Fibroblast of lung (primary cell): ENCODE measurements at places on chromosomes 2 and 18. TPM values are rescaled to one million over a fixed set of nuclear protein-coding genes. Genes with fewer than 3 reads are reported as not detected.
A peak's percentile ranks its signal among the peaks of the same experiment; 100 is the strongest.

MBP gene
- total RNA-seq: 3.6 and 7.2 TPM in 2 replicates

- DNase-seq: no peak
These were observed 53.2 kb upstream of the SH3BP4 start for GRCh38 chr2:234898534-234899053.

LHCGR gene
- total RNA-seq: not detected in 2 replicates

- DNase-seq: no peak
These were observed 4.7 kb downstream of the UGT1A1 start for GRCh38 chr2:233764761-233765160.

DNA sequence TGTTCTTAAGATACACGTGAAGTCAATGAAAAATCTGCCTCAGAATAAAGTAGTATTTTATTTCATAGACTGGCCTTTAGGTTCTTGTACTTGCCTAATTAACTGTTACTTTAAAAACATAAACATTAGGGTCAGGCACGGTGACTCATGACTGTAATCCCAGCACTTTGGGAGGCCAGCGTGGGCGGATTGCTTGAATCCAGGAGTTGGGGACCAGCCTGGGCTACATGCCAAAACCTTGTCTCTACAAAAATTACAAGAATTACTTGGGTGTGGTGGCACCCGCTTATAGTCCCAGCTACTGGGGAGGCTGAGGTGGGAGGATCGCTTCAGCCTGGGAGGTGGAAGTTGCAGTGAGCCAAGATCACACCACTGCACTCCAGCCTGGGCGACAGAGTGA, 16.0 kb upstream of the SNORC start:
- DNase-seq: peak; percentile 92

UPP2 gene
- not detected in 2 replicates for total RNA-seq

GRCh38 chr2:113084249-113085000, 16.7 kb downstream of the IL1F10 start:
- DNase-seq: no peak

DNA sequence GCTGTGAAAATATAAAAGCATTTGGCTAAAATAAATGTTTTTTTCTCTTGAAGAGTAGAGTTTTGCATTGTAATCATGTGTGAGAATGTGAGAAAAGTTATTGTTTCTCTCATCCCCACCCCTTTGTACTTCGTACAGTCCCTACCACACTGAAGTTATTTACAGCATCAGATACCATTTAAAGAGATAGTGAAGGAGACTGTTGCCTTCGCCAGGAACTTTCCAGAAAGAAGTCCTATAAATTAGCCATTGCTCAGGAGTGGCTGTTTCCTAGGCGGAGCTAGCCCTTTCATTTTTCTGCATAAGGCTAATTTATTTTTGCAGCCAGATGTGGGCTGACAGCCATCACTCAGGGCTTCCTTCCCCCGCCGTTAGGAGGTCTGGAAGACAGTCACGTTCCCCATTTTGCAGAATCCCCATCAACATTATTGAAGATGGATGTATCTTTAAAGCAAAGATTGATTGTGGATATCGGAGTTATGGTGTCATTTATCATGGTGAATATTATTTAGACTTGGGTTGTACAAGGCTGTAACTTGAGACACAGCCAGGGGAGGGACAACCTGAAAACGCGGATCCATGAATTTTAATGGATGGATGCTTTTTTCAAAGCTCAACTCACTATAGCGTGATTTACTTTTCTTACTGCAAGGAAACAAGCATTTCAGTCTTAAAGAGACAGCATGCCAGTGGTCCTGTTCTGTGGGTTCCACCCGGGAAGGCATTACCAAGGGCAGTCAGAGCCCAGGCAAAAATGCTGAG, 17.1 kb downstream of the TSHZ1 start:
- no peak for DNase-seq

- no peak for DNase-seq
These were observed 372.7 kb downstream of the FBXO15 start for GRCh38 chr18:73774811-73775509.

DNA sequence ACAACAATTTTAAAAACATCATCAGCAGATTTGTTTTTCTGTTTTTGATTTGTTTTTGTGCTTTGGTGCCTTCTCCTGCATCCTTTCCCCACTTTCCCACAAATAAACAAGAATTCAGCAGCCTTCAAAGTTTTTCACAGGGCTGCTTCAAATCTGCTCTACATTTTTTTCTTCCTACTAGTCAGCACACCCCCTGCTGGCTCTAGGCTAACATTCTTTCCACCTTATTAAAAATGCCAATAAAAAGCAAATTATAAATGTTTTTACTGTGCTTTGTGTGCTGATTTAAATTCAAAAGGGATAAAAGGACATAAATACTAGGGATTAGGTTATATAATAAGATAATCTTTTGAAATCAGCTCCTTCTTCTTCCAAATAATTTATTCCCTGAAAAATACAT, 6.2 kb upstream of the CNTNAP5 start:
- no peak for DNase-seq
